ENCODE measurements at places on chromosomes 3 and 15.
A peak's percentile ranks its signal among the peaks of the same experiment; 100 is the strongest.

GRCh38 chr15:58898150-58898680 lies 35.3 kb downstream of the SLTM start:
- DNase-seq, result no peak

DNA sequence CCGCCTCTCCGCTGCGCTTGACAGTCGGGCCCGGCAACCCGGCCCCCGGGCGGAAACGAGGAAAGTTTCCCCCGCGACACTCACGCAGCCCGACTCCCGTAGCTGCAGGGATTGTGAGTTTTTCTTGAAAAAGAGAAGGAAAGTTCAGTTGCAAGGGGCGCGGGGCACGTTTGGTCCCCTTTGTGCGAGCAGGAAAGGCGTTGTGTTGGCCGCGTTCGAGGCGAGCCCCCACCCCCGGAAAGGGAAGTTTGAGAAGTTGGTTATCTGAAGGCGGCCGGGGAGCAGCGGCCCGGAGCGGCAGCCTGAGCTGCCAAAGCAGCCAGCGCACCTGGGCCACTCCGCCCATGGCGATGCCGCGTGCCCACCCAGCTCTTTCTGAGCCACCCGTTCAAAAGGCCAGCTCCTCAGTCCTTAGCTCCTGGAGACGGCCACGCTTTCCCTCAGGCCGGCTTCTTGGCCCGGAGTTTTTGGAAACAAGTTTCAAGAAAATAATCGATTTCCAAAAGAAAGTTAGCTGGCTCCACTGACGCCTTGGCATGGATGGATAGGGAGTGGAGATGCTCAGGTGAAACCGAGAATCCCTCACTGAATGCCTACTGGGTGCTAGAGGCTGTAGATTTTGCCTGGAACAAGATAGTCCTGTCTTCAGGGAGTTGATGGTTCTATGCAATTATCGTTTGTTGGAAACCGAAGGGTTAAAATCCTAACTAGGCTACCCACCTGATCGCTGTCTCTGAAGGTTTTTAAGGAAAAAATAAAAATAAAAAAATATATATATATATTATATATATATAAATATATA lies 832 bp downstream of the TGFBR2 start:
- DNase-seq, result peak; percentile 81

- DNase-seq, result no peak
Measured at GRCh38 chr15:38690216-38690615, 125.6 kb upstream of the RASGRP1 start.

DNA sequence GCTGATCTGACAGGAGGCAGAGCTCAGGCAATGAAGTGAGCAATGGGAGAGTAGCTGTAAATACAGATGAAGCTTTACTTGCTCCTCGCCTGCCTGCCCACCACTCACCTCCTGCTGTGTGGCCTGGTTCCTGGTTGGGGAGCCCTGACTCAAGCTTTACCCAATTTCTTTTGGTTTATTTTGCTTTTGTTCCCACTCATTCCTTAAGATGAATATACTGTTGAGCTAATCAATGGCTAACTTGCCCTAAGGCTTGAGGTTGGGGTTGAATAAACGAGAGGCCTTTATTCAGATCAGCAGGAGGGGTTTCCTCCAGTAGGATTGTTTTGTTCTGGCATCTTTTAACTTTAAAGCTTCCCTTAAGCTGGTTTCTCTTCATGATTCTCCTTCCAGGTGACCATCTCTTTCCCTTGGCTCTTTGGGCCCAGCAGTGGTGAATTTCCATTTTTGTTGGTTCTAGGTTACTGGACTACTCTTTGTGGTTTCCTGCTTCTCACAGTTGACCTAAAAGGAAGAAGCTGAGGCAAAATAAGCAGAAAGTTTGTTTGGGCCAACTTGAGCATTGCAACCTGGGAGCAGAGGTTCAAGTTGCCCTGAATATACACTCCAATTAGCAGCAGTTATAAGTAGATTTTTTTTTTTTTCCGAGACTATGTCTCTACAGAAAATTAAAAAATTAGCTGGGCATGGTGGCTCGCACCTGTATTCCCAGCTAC lies 44.4 kb downstream of the STARD9 start:
- no peak for DNase-seq

GRCh38 chr3:192817506-192817905 lies 90.2 kb upstream of the FGF12 start:
- no peak for DNase-seq

DNA sequence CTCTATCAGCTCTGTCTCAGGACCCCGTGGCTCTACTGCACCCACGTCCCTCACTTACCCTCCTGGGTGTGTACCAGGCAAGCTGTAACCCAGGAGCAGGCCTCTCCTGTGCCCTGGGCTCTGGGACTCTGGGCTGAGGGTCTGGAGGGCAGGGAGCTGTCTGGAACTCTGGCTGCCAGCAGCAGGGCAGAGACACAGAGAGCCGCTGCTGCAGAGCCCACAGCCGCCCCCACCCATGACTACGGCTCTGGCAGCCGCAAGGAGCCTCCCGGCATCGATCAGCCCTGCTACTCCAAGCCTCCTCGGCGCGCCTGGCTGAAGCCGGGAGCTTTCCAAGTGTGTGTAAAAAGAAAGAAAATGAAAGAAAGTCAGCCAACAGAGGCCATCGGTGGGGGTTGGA lies 103.7 kb upstream of the ATP2B2 start:
- DNase-seq, result no peak

DNA sequence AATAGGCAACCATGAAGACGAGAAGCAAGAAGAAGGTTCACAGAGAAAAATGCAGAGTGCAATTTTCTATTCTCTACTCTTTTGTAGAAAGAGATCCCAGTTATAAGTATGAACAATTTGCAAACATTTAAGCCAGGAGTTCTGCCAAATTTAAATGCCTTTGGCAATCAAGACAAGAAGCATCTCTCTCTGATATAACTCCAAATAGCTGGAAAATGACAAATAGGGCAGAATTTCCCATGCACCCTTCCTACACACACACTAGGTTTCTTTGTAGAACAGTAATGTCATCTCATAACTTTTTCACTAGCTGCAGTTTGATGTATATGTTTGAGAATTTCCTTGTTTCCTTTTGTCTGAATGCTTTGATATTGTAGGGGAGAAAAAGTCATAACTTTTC lies 333.5 kb upstream of the AZI2 start:
- no peak for DNase-seq

- DNase-seq, result no peak
Measured at GRCh38 chr3:141181196-141181595, 50.4 kb upstream of the PXYLP1 start.

GRCh38 chr3:123285479-123285878 lies 83.7 kb downstream of the SEC22A start:
- no peak for DNase-seq

- no peak for DNase-seq
Measured at GRCh38 chr3:151859905-151860304, 13.5 kb upstream of the SUCNR1 start.

- no peak for DNase-seq
Measured at GRCh38 chr3:184631472-184631861, 69.9 kb downstream of the EPHB3 start.

- DNase-seq, result no peak
Measured at GRCh38 chr3:194286375-194287146, 64.6 kb downstream of the CPN2 start.

DNA sequence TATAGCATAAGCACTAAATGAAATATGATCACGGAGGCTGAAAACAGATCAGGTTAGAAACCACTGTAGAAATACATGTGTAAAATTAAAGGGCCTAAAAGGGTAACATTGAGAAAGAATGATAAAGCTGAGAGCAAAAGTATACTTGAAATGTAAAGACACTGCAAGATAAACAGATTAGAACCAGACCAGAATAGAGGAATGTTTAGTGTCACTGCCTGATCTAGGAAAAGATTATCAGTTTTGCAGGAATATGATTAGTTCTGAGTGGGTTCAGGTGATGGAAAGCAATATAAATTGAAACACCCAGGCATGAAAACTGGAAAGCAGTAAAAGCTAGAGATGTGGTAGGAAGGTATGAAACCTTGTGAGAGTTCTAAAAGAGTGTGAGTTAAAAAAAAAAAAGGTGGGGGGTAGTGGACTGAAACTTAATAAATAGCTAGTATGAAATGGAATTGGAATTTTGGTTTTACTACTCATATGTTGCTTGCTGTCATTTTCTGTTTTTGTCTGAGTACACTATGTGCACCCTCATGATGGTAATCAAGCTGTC lies 16.0 kb upstream of the C3orf38 start:
- no peak for DNase-seq

DNA sequence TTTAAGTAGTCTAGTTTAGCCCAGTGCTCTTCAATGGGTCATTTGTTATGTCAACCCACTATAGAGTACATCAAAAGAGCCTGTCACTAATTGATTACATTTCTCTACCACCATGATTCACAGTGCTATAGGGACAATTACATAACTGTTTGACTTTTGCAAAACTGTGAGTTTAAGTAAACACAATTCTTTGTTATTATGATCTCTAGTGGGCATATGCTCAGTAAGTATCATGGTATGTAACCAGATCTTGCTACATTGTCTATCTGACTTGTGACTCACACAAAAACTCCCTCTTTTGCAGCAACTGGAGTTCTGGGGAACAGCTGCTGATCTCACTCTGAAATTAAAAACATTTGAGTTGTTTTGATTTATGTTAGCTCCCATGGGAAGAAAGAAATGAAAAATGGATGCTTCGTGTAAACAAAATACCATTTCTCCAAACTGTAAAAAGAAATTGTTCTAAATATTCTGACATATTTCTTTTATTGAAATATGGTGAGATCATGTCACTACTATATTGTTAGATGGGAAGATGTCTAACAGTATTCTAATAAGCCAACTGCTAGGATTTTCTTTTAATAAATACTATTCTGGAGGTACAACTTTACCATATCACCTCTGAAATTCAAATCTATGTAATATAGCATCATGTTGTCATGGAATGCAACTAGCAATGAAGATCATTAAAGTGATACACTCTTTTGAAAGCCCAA lies 470.4 kb downstream of the ROBO1 start:
- DNase-seq, result no peak

DNA sequence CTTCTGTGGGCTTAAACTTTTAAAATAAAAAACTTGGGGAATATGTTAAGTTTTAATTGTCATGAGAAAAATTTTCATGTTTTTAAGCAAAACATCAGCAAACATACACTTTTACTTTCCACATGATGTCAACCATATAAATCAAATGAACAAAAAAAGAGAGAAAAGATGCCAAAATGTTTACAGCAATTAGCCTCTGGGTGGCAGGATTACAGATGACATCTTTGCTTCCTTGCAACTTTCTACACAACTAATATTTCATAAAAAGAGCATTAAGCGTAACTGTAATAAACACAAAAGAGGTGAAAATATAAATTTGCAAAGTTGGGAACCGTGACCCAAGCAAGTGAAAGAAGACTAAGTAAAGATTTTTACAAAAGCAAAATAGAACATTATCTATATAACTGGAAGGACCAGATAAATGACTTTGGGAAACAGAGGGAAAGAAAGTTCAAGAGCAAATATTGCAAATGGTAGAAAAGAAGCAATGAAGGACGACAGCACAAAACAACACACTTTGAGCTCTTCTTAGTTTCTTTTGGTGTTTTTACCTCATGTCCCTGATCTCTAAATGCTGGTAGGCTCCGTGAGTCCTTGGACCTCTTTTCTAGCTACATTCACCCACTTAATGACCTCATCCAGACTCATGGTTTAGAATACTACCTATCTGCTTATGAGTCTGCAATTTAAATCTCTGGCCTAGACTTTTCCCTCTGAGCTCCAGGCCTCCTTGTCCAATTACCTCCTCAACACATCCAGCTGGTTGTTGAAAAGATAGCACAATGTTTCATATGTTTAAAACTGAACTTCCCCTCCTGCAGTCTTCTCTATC lies 9.4 kb downstream of the TP53BP1 start:
- DNase-seq, result no peak

DNA sequence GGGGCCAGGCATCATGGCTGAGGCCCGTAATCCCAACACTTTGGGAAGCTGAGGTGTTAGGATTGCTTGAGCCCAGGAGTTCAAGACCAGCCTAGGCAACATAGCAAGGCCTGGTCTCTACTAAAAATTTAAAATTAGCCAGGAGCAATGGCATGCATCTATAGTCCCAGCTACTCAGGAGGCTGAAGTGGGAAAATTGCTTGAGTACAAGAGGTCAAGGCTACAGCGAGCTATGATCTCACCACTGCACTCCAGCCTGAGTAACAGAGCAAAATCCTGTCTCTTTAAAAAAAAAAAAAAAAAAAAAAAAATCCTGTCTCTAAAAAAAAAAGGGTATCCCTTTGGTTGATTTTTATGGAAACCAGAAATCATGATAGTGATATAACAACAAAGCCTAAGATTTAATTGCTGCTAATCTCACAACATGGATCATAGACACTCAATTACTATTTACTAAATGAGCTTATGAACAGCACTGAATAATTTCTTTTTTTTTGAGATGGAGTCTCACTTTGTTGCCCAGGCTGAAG lies 12.1 kb downstream of the PCLAF start:
- no peak for DNase-seq

GRCh38 chr3:169400874-169401273 lies 262.6 kb downstream of the MECOM start:
- DNase-seq, result no peak

GRCh38 chr3:81726735-81727134 lies 34.7 kb downstream of the GBE1 start:
- no peak for DNase-seq

GRCh38 chr3:126212620-126213378 lies 32.4 kb upstream of the ALDH1L1 start:
- DNase-seq, result peak; percentile 33

- DNase-seq, result no peak
Measured at GRCh38 chr3:148748283-148748682, 50.6 kb downstream of the AGTR1 start.

- peak; percentile 17 for DNase-seq
Measured at GRCh38 chr3:52784021-52784621, 6.7 kb downstream of the ITIH1 start.

GRCh38 chr15:31329640-31330010 lies 3.0 kb downstream of the KLF13 start:
- DNase-seq, result peak; percentile 55

GRCh38 chr15:67130673-67131601 lies 65.5 kb downstream of the SMAD3 start:
- DNase-seq, result no peak

DNA sequence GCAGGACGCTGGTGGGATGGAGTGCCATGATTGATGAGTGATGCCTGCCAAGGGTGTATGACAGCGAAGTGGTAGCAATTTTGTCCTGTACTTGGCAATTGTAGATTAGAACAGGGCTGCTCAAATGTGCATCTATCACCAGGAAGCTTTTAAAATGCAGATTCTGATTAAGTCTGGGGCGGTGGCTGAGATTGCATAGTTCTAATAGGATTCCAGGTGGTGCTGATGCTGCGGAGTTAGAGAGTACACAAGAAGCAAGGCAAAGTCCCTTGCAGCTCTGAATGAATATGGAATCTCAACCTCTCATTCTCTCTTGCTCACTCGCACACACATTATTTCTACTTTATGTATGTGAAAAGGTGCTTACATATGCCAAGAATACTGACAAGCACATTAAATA lies 670.4 kb downstream of the FHIT start:
- no peak for DNase-seq

- DNase-seq, result peak; percentile 69
Measured at GRCh38 chr15:25850154-25851111, 12.7 kb downstream of the ATP10A start.

DNA sequence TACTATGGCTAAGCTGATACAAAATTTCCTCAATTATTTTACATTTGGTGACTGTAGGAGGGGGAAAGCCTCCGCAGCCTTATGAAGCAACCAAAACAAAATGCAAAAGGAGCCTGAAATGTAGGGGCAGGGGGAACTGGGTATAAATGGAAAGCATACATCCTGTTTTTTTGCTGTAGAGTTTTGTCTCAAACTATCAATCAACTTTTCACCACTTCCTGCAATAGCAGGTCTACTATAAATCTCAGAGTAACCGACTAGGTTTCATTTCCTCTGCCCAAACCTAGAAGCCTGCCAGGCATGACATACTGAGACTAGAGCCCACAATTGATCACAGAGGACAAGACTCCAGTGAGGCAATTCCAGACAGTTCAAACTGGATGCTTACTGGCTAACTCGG lies 91.3 kb downstream of the SHQ1 start:
- no peak for DNase-seq
